Large intestine (tissue), 12 donors: ENCODE measurements at places on chromosomes 3 and 15.

DNA sequence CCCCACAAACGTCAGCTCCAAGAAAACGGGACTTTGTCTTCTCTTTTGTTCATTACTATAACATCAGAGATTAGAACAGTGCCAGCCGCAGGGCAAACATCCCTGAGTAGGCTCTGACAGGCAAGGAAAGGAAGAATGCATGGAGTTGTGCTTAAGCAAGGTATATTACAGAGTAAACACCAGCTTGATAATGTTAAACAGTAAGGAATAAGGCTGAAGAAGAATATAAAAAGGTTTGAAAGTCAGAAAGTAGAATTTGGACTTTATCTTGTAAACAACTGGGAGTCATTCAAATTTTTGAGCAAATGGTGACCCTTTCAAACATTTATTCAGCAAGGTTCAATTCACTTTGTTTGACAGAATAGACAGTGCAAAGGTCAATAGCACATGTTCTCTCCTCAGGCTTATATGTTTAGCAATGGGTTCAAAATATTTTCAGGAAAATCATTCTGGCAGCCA, 11.0 kb downstream of the GABPB1 start:
- peak; percentile 84 for DNase-seq

DNA sequence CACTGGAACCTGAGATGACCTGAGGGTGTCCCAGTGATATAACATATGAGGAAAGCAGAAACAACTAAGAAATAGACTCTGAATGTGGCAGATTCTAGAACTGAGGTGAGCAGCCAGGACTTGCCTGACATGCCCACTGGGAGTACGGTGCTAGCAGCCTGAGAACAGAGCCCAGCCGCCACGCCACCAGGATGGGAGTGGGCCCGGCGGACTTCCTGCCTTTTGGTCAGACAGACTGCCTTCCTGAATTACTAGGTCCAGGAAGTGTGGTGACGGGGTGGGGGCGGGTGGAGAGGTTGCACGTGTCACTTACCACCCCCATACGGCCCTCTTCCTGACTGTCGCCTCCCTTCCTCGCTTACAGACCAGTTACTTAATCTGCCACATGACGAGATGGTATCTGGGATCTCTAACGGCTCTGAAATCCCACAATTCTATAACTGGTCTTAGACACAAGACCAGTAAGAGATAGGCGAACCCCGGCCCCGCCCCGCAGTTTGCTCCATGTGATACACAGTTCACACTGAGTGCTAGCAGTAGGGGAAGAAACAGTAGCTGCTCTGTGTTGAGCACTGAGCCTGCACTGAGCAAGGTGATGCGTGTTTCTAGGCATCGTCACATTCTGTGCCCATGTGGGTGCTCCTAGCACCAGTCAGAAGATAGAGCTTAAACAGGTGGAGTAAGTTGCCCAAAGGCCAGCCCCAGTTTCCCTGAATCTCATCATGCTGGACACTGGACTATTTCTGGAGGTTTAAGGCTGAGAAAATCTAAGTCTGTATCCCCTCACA, 95.7 kb downstream of the CPN2 start:
- peak; percentile 91 for DNase-seq

GRCh38 chr15:96323319-96324145, 7.0 kb upstream of the NR2F2 start:
- no peak for DNase-seq

- no peak for DNase-seq
Measured at GRCh38 chr3:100230710-100231109, 30.1 kb upstream of the TBC1D23 start.

DNA sequence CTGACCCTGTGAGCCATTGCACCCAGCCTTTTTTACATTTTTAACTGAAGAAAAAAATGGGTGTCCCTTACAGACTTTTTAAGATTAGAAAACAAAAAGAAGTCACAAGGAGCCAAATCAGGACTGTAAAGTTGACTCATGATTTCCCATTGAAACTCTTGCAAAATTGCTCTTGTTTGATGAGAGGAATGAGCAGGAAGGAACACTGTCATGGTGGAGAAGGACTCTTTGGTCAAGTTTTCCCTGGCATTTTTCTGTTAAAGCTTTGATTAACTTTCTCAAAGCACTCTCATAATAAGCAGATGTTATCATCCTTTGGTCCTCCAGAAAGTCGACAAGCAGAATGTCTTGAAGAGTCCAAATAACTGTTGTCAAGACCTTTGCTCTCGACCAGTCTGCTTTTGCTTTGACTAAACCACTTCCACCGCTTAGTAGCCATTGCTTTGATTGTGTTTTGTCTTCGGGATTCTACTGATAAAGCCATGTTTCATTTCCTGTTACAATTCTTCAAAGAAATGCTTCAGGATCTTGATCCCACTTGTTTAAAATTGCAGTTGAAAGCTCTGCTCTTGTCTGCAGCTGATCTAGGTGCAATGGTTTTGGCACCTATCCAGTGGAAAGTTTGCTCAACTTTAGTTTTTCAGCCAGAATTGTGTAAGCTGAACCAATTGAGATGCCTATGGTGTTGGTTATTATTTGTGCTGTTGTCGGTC, 369.4 kb downstream of the MAGI1 start:
- no peak for DNase-seq
